ENCODE measurements at places on chromosomes 13 and 19.

DNA sequence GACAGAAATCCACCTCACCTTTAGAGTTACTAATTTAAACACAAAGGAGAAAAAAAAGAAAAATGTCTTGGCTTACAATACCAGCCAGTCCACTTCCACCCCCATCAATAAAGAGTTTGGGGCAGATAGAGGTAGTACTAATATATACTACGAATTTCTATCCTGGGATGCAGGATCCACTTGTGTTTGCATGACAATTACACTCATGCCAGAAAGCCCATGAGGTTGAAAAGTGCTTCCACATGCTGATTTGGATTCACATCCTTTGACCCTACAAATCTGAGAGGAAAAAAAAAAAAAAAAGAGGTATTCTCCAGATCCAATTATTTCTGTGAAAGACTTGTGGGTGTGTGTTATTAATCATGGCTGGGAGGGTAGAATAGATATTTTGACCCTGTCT lies 335.2 kb downstream of the SLITRK1 start:
- DNase-seq: no peak

DNA sequence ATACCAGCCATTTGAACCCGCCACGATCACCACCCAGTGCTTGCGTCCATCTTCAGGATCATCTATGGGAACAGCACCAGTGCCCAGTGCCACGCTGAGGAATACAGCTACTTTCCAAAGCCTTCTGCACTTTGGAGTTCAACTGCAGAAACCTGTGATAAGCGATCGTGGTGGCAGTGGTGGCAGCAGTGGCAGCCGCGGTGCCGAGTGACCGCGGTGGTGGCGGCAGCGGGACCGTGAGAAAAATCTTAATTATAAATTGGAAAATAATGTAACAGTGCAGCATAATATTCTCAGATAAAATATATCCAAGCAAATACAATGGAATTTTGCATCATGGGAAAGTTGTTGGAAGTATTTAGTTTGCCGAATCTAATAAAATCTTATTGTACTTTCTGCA lies 2270.9 kb downstream of the PCDH9 start:
- no peak for DNase-seq

DNA sequence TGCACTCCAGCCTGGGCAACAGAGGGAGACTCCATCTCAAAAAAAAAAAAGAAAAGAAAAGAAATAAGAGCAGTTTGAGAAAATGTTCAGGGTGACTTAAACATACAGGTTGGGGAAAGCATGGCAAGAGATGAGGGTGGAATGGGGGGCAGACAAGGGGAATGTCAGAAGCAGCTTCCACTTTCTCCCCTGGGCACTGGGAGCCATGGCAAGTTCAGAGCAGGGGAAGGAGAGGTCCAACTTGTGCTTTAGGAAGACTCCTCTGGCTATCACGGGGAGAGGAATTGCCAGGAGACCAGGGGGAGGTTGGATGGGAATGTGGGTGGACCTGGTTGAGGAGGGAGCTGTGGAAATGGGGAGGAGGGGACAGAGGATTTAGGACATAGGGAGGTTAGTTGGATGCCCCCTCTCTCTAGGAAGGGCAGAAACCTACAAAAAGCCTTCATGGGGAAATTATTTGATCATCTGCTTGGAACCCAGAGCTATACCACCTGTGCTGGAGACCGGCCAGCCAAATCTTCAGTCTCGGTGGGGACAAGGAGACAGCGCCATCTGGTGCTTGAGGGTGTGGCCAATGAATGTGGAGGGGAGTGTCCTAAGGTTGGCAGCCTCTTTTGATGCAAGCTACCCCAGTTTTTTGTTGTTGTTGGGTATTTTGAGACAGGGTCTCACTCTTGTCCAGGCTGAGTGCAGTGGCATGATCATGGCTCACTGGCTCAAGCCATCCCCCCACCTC lies 7.3 kb upstream of the STRN4 start:
- no peak for DNase-seq

DNA sequence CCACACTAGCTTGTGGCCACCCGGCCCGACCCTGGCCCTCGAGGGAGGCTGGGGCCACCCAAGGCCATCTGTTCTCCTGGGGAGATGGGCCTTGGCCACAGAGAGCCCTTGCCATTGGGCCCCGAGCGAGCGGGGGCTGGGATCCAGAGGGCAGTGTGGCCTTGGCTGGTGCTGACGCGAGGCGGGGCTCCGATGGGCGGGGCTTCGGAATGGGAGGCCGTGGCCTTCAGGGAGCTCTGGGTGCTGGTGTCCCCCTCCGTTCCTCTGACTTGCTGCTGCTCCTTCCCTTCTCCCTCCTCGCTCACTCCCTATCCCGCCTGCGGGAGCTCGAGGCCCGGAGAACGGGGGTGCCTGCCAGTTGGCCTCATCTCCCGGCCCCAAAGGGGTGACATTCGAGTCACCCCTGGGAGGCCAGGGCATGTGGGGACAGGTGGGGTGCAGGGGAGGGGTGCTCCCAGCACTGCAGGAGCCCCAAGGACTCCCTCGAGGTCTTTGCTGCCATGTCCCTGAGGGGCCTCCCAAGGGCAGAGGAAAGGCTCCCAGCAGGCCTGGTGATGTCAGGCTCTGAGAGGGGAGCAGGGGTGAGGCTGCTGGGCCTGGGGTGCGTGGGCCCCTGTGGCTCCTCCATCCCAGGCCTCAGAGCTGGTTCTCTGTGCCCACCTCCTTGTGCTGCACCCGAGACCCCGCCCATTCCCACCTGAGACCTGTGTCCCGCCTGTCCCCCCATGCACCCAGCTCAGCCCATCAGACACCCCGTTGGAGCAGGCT lies 4.2 kb downstream of the NCLN start:
- DNase-seq: no peak

DNA sequence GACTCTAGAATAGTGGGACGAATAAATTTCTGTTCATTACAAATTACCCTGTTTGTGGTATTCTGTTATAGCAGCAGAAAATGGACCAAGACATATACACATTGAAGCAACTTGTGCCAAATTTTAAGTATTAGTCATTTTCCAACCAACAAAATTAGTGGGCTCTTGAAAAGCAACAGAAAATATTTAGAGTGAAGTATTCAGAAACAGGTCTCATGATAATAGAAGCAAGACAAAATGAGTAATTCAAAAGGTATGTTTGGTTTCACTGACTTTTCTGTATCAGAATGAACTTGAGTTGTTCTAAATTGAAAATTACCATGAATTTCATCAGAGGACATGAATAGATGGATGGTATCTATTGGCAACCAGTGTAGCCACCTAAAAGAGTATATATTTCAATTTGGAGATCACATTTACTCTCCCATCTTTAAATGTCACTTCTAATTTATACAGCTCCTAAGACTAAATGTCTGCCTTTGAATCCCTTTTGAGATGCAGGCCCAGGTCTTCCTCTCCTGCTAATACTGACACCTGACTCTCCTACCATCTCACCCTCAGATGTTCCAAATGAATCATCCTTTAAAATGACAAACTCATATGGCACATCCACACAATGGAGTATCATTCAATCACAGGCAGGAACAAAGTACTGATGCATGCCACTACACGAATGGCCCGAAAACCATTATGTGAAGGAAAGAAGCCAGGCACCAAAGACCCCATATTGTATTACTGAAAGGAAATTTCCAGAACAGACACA lies 40.7 kb upstream of the DOCK9 start:
- DNase-seq: no peak

Data from DMS79 (cell line).